Natural killer cell (primary cell): ENCODE measurements at places on chromosomes 3 and 15.

- no peak for DNase-seq
Observed at GRCh38 chr15:30889196-30889595, 14.5 kb upstream of the FAN1 start.

DNA sequence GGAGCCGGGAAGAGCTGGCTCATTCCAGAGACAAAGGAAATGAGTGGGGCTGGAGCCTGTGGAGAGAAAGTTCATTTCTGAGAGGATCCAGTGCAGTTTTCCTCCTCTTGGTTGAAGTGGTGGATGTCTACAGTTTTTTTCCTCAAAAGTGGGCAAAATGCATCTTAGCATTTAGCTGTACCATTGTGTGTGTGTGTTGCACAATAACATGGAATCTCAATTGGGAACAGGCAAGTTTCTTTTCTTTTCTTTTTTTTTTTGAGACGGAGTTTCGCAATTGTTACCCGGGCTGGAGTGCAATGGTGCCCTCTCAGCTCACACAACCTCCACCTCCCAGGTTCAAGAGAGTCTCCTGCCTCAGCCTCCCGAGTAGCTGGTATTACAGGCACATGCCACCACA lies 101.5 kb upstream of the UBE2E1 start:
- DNase-seq, result no peak

DNA sequence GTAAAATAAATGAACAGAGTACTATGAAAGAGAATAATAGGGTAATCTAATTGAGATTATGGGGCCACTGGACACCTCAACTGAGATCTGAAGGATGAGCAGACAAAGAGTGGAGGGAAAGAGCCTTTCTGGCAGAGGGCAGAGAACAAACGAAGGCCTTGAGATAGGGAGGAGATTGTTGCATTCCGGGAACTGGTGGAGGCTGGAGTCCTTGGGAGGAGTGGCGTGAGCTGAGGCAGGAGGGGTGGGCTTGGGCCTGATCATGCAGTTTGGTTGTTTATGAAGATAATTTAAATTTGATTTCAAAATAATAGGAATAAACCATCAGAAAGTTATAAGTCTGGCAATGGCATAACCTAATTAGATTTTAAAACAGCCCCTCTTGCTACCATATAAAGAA lies 59.5 kb upstream of the GALNT15 start:
- no peak for DNase-seq

DNA sequence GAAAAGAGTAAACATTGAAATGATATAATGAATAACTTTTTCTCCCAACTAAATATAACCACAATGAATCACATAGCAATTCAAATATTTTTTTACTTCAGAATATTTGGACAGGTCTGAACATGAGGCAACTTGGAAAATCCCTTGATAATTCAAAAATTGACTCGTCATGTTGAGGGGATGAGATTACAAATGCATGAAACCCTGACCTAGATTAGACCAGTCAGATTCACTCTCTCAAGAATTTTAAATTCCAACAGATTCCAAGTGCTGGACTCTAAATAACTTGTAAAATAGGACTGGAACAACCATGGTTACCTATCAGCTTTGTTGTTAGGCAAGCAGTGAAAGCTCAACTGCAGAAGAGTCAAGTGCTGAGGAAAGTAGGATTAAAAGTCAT lies 317.5 kb downstream of the GBE1 start:
- DNase-seq, result no peak

GRCh38 chr3:13873818-13874217 lies 6.1 kb downstream of the WNT7A start:
- no peak for DNase-seq
